ENCODE measurements at places on chromosomes 12 and 14.

GRCh38 chr14:84017495-84017894 lies 1512.4 kb upstream of the FLRT2 start:
- DNase-seq: no peak

DNA sequence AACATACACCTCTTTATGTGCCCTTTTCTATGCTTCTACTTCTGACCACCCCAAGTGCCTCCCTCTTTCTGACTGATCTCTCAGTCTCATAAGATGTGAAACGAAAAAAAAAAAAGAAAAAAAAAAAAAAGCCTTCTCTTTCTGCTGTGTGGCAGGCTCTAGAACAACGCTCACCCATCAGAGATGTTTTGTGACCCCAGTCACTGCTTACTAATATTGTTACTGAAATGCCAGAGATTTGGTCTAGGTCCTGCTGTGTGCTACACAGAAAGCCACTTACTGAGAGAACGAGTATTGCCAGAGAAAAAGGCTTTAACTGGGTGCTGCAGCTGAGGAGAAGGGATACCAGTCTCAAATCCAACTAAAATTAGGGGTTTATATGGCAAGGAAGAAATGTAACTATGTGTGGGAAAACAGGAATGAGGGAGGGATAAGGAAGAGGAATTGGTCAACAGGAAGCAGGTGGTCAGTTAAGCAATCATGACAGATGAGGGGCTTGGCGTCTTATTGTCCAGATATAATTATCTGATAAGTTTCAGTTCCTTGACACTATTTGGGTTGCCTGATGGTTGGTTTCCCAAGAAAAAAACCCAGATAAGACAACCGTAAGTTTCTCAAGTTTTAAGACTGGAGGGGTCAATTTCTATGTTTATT lies 149.0 kb downstream of the NAV3 start:
- no peak for DNase-seq

DNA sequence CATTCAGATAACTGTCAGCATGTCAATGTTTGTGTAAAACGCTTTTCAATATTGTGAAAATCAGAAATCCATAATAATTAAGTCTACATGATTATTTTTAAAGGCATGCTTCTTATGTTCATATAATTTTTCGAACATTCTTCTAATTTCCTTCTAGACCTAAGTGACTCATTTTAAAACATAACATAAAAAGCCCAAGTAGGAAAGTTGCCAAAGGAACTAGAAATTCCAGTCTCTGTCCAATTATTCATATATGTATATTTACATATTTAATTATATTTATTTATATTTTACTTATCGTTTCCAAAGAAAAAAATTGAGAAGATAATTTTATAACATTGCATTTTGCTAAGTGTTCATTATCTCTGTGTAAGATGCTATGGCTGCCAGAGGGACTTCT lies 110.4 kb downstream of the TMTC1 start:
- no peak for DNase-seq

DNA sequence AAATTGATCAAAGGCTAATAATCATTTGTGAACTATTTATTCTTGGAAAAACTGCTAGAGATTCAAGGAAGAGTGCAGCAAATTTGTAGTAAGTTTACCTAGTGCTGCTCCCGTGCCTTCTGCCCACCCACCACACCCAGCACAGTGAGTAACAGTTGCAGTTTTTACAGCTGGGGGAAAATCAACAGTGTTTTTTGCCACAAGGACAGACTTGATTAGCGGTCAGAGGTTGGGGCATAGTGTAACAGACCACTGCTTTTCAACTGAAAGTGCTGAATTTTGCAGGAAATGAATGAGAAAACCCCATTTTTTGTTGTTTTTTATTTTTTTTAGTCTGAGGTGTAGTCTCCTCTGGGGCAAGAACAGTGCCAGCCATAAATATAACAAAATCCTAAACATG lies 7.5 kb upstream of the KLRK1 start:
- DNase-seq: no peak

- peak; percentile 25 for DNase-seq
These were observed 247.4 kb downstream of the GALC start for GRCh38 chr14:87745507-87746118.

GRCh38 chr14:76829013-76829365 lies 2.8 kb downstream of the LRRC74A start:
- no peak for DNase-seq

GRCh38 chr12:12202747-12203146 lies 64.1 kb downstream of the LRP6 start:
- no peak for DNase-seq

GRCh38 chr14:89900802-89901201 lies 53.7 kb downstream of the EFCAB11 start:
- DNase-seq: no peak

DNA sequence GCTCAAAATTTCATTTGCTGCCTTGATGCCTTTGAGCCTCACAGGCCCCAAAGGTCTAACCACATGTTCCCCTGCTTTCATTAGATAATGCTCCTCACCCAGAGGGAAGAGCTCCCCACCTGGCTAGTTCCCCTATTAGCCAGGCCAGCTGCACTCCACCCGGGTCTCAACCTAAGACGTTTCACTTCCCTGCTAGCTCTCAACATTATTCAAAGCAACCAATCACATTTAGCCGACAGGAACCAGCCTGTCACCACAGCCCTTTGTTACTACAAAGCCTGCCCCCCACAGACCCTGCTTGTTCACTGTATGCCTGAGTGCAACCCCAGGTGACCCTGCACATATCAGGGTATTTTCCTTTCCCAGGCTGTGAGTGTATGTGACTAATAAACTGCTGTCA lies 78.6 kb downstream of the SLC15A5 start:
- no peak for DNase-seq

GRCh38 chr12:41556176-41556575 lies 368.1 kb downstream of the PDZRN4 start:
- DNase-seq: no peak

- no peak for DNase-seq
These were observed 643.6 kb upstream of the TMEM132C start for GRCh38 chr12:127623362-127623761.

DNA sequence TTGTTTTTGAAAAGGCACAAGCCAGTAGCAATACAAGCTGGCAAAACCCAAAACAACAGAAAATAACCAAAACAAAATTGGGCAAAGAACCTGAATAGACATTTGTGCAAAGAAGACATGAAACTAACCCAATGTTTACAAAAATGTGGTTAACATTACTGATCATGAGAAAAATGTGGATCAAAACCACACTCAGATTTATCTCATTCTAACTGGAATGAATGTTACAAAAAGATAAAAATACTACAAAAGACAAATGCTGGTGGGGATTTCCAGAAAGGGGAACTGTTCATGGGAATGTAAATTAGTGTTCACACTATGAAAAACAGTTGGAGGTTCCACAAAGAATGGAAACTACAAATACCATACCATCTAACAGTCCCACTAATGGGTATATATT lies 26.6 kb downstream of the ASCL4 start:
- DNase-seq: no peak

DNA sequence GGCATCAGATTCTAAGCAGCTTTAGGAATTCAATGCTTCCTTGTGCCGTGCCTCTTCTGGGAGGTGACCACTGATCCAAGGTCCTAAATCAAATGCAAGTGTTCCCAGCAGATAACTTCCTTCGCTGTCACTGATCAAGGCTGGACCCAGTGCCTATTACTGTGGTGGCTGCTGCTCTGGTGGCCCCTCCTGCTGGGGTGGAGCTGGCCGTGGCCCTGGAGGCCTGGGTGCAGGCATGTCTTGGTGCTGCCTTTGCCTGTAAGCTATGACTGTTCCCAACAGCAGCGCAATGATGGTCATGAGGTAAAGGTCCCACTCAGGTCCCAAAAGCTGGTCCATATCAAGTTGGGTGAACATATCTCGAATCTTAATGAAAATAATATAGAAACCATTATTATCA lies 56.8 kb downstream of the SEL1L start:
- DNase-seq: no peak

DNA sequence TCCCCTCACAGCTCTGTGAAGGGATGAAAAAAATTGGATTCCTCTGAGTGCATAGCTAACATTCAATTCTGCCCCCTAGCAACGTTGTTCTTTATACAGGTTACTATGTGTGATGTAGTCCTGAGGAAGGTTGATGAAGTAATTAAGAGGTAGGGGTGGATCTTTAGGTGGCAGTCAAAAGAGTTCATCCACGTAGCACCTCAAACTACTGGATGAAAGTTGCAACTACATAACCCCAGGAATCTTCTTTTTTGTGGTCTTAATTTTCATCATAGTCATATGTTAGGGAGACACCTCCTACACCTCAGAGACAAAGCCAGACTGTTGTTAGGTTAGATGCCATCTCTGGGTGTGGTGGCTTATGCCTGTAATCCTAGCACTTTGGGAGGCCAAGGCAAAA lies 10.2 kb upstream of the NFE2 start:
- no peak for DNase-seq

DNA sequence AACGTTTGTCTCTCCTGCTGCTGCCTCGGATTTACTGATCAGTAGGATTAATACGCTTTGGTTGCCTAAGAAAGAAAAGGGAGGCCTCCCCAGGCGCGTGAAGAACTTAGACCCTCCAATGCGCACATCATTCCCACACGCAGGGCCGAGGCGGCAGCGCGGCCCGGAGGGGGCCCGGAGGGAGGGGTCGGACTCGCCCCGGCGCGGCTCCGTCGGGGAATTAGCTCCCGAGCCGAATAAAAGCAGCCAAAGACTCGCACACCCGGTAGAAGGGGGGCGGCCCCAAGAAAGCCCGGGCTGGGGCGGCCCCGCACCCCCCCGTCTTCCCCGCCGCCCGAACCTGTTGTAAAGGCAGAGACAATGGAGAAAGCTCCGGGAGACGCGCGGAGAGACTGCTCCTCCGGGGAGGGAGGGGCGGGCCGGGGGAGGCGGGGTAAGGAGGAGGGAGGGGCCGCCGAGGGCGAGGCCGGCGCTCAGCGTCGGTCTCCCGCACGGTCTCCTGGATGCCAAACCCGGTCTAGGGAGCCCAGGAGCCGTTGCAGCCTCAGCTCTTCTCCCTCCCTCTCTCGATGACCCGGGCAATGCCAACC lies at the start of gene NELL2:
TSS of gene NELL2 (minus strand) at position 362 of the 590 bp plus-strand sequence. CDS start 446 bp downstream, outside the sequence.
- peak; percentile 63 for DNase-seq

DNA sequence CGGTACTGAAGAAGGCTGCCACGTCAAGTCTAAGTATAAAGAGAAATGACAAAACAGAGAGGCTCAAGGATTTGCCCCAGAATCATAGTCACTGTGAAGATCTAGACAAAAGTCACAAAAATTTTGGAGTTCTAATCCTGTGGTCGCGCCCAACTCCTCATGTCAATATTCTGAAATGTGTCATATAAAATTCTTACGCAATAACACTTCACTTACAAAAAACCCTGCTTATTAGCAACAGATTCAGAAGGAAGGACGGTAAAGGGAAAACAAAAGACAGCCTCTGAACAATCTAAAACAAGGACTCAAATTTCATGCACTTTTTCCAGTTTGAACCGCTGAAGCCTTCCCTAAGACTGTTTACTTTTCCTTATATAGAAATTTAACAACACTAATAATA lies 94.7 kb downstream of the TSPAN8 start:
- DNase-seq: no peak

DNA sequence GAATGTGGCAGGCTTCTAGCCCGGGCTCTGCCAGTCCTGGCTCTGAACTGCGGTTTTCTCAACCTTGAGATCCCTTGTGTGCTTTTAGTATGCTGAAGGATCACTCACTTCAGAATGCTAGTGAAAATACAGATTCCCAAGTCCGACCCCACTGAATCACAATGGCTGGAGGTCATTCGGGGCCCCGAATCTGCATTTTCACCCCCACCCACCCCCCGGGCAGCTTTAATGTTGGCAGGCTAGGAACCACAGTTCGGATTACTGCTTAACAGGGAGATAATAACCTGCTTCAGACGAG lies 573 bp upstream of the SUSD6 start:
- no peak for DNase-seq

- no peak for DNase-seq
These were observed 25.1 kb downstream of the MOK start for GRCh38 chr14:102279688-102280348.

DNA sequence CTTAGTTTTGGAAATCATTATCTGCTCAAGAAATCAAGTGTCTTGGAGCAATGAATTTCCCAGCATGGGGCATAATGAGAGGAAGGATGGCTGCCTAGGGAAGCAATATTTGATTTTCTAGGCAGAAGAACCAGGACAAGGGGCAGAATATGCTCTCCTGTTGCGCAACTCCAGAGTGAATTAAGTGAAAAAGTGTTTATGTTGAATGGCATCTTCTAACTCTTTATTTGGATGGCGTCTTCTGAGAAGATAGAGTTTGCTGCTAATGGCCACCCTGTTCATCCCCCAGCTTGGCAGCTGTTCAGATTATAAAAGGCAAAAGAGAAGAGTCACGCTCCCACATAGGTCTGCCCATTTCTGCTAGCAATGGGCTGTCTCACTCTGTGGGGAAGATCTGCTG lies 1278.1 kb downstream of the AACS start:
- DNase-seq: no peak

GRCh38 chr14:28138341-28138740 lies 628.2 kb upstream of the FOXG1 start:
- DNase-seq: no peak

DNA sequence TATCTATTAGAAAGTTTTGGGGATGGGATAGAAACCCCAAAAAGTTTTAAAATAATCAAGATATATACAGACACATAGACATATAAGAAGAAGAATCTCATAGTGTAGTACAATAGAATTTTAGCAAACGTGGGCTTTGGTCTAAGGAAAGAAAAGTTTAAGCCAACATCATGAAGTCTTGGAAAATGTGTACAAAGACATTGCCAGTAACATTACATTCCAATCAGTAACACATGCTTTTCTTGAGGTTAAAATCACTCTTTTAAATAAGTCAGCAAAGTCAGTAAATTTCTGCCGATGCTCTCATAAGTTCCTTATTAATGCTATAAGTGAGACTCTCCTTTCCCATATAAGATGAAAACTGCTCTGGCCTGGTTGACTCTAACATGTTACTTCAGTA lies 201.1 kb upstream of the LRIG3 start:
- no peak for DNase-seq

GRCh38 chr12:96889273-96889933 lies 17.7 kb upstream of the NEDD1 start:
- DNase-seq: no peak

DNA sequence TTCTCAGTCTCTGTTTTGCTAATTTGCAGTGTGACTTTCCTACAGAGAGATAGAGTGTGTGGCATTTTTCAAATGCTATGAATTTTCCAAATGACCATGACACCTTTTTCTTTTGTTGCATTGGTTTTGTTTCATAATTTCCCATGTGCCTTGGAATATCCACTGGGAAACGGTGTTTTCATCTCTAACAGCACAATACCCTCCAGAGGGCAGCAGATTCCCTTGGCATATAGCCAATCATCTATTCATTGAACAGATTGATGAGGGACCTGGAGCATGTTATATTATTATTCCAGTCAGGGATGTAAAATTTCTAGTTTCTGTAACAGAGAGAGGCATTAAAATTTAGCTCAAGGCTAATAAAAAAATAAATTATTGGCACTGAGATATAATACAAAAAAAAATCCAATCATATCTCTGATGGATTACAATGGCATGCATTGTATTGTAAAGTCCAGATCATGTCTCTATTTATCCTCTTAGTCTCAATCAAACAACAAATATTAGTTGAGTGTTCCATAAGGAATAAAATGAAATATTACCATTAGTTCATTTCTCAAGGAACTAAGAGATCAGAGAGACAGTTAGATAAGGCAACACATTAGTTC lies 29.6 kb upstream of the NTN4 start:
- no peak for DNase-seq

All from neural crest cell (in vitro differentiated cells).